ENCODE measurements at places on chromosomes 11 and 22. TPM values are rescaled to one million over a fixed set of nuclear protein-coding genes. Genes with fewer than 3 reads are reported as not detected.

Gene LMNTD2
- total RNA-seq = 0.54 TPM

Gene HORMAD2
- not detected for total RNA-seq

Gene OSM
- total RNA-seq = 0.06 TPM

Gene ADAMTS8
- total RNA-seq = not detected

Gene BCO2
- total RNA-seq = 0.11 TPM

Gene SMIM35
- total RNA-seq = not detected

Gene PATE4
- not detected for total RNA-seq

DNA sequence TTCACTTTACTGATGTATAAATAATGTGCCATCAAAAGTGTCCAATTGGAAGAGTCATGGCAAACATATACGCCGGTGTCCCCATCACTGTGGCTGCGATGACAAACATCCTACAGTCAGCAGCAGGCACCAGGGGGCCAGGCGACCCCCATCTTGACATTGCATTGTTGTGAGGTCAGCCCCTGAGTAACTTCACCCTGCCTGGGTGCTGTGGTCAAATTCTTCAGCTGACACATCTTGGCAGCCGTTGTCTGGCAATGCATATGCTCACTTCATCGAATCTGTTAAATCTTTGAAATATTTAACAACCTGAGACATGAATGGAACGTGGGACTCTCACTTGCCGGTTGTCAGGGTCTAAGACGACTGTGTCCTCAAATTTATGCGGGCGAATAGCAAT lies 430.9 kb downstream of the BRD1 start:
- DNase-seq = peak; percentile 76

GRCh38 chr11:33448461-33449130 lies 191.4 kb downstream of the HIPK3 start:
- DNase-seq = peak; percentile 35

- DNase-seq = peak; percentile 60
Observed at GRCh38 chr11:20162824-20163782, 2.8 kb upstream of the DBX1 start.

DNA sequence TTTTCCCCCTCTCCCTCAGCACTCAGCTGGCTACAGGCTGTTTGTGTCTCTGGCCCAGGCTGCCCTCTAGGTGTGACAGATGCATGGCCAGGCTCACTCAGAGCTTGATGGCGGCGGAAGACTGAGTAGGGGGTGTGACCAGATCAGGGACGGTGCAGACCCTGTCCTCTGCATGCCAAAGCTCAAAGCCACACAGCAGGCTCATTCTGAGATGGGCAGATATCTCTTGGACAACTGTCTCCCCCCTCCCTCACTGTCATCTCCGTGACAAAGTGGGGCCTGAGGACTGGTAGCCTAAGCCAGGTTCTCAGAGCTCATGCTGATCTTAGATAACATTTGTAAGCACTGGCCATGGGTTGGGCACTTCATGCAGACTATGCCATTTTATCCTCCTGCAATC lies 231.3 kb downstream of the DSCAML1 start:
- DNase-seq = no peak

DNA sequence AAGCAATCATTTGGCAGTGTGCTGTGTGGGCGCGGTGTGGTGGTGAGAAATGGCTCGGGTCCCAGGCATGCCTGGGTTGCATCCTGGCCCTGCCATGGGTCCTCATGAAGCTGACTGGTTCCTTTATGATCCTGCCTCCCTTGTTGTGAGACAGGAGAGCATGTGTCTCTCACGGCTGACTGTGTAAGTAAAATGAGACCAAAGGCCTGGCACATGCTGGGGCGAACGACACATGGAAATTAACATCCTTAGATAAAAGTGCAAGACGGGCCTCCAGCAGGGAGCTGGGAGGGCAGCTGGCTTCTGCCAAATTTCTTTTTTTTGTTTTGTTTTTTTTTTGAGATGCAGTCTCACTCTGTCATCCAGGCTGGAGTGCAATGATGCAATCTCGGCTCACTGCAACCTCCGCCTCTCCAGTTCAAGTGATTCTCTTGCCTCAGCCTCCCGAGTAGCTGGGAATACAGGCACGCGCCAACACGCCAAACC lies 9.4 kb upstream of the FBLN1 start:
- DNase-seq = no peak

- no peak for DNase-seq
Observed at GRCh38 chr11:113457784-113458183, 17.4 kb downstream of the DRD2 start.

DNA sequence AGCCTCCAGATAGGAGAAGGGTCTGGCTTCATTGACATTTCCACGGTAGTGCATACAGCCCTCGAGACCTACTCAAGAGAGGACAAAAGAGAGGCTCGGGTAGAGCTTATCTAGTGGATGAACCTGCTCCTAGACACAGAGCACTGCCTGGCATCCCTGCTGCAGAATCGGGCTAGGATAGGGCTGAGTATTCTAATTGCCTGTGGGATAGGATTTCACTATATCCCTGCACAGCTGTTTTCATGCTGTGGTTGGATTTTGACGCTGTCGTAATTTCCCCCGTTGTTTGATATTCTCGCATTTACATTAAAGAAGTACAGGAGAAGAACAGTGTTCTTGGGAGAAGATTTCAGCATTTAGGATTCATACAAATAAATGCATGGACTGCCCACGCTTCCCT lies 107.8 kb downstream of the KIRREL3 start:
- DNase-seq = no peak

DNA sequence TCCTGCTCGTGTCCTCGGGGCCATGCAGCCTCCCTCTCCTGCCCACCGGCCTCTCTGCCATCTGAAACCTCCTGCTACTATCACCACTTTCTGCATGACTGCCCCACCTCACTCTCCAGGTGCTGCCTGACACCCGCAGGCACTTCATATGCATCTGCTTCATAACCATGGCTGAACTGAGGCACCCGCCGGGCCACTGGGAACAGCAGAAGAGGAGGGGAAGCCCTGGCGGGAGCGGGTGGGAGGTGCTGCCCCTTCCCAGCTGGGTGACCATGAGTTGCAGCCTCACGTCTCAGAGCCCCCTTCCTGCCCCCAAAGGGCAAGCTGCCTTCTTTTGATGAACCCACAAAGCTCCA lies 21.7 kb upstream of the PICK1 start:
- DNase-seq = no peak

- no peak for DNase-seq
Observed at GRCh38 chr11:35664977-35665441, 2.4 kb downstream of the TRIM44 start.

- no peak for DNase-seq
Observed at GRCh38 chr11:73445980-73446379, 69.8 kb downstream of the RELT start.

DNA sequence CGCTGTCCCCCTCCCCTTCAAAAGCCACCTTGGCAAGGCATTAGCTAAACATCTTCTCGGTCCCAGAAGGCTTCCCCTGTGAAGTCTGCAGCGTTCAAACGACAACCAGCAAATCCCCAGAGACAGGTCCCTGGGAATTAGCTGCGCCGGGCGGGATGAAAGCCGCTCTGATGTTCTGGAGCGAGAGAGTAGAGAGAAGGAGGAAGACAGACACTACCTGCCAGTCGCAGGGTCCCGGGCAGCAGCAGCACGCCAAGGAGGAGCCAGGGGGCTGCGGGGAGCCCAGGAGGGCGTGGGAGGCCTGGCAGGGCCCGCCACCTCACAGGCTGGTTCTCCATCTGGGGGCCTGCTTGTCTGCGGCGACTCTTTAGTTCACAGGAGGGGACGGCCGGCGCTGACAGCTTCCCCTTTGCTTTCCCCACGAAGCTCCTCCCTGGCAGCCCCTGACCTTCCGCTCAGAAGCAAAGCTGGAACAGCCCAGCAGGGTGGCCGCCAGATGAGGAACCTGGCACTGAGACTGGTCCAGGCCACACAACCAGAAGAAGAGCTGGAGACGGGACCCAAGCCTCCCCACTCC lies at the start of gene NFAM1:
Gene NFAM1 (minus strand): TSS at position 384 of the 577 bp plus-strand sequence. CDS start 46 bp downstream, at position 338.
- DNase-seq = no peak

- no peak for DNase-seq
Observed at GRCh38 chr11:25597696-25598095, 734.2 kb upstream of the ANO3 start.

DNA sequence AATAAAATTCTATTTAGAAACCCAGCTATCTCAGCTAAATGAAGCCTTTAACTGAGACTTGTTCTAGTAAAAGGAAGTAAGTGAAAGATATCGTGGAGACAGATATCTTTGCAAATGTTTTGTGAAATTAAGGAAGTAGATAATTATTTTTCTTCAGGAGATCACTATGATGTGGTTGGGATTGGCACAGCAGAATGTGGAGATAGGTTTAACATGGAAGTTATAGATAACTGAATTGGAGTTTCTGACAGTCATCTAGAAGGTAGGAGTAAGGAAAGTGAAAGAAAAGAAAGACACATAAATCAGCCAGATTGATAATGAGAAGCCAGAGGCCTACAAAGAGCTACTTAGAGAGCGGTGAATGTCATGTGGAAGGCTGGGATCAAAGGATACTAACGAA lies 4.7 kb upstream of the CASP5 start:
- no peak for DNase-seq

DNA sequence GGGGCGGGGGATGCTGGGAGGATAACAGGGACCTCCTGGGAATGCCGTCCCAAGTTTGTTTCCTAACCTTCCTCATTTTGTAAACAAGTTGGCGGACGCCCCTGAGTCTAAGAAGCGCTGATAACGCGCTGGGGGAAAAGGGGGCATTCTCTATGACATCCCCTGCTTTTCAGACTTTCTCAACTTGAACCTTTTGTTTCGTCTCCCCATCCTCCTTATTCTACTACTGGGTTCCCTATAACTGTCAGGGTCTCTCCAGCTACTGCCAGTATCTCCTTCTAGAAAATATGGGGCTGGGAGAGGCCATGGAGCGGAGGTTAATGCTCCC lies 654 bp downstream of the TMEM86A start:
- DNase-seq = no peak

GRCh38 chr11:121538054-121538453 lies 85.3 kb upstream of the SORL1-AS1 start:
- no peak for DNase-seq

GRCh38 chr11:112751772-112752171 lies 209.4 kb upstream of the NCAM1 start:
- no peak for DNase-seq

DNA sequence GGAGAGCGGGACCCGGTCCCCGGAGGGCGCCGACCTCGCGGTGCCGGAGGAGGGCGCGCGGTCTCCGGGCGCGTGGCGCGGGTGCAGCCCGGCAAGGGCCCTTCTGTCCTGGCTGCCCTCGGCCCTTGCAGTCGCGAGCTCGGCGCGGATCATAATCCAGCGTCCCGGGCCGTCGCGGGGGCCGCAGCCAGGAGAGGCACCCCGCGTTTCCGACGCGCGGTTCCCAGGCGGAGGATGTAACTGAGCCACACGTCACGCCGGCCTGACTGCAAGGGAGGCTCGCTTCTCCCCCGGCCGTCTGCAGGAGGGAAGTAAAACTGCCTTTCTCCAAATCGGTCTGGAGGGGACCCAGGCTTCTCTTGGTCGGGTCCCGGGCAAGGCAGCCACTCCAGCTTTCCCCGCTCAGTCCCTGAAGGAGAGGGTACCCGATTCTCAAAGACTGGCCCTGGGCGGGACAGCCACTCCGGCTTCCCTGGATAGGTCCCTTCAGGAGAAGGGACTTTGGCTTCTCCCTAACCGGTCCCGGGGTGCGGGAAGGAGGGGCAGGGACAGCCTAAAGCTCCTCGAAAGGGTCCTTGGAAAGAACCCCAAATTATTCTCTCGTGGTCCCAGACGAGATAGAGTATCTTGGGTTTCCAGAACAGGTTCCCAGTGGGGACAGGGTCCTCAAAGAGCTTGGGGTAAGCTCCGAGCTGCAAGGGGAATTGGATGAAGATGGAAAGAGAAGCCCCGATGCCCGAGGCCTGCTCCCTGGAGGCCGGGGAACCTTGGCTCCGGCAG lies 836 bp downstream of the SPON1 start:
- no peak for DNase-seq

DNA sequence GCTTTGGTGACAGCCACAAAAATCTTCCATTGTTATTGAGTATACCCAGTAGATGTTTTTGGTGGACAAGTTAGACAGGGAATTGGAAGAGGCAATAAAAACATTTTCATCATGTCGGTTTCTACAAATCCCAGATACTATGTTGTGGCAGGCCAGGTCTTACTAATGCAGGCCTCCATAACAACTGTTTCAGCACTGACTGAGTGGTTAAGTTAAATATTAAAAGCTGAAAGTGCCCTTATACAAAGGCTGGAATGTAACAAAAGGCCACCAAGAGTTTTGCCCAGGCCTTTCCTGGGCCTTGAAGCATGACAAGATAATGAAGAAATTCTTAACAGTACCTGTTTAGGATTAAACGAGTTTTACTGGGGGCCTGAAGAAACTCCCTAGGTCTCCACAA lies 29.3 kb downstream of the DMC1 start:
- DNase-seq = no peak

DNA sequence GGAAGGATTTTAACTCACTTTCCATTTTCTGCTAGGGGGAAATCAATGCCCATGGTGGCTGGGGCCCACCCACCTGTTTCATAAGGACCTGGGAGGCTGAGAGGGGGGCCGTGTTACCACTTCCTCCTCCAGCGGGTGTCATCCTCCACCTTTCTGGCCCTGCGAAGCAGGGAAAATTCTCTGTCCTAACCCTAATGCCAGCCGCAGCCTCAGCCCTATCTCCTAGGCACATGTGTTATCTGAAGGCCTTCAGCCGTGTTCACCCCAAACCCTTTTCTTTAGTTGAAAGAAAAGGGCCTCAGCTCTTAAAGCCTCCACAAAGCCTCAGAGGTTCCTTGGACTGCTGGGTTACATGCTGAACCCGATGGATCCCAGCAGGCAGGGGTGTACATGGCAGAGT lies 55.4 kb upstream of the NECTIN1 start:
- no peak for DNase-seq

DNA sequence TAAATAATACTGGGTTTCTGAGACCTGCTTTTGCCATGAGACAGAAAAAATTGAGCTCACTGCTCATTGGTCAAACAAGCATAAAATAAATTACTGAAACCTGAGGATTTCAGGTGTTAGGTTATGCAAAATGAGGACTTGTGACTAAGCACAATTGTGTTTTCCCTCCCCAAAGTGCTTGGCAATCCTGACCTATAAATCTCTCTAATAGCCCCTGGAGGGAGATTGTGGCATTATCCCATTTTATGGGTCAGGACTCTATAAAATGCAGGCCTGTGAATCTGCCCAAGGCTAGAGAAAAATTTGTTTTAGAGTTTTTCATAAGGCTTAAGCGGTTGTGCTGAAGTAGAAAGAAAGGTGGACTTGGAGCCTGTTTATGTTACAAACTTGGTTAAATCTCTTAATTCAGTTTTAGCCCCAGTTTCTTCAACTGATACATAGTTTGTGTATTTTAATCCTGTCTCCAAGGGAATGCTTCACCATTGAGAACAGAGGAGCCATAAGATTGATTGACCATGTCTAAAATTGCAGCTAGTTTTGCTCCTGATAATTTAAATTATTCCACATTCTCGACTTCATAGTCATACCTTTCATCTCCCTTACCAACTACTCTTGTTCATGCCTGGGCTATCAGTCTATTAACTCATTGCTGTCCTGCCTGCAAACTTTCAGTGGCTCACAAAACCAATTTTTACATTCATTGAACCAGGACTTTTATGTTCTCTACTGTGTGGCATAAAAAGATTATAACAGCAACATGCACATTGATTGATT lies 63.6 kb upstream of the LRRC4C start:
- DNase-seq = no peak

- no peak for DNase-seq
Observed at GRCh38 chr11:71917646-71918140, 10.7 kb downstream of the XNDC1N start.

- no peak for DNase-seq
Observed at GRCh38 chr11:69380921-69381581, 87.1 kb downstream of the MYEOV start.

GRCh38 chr11:45170484-45170883 lies 24.0 kb downstream of the PRDM11 start:
- DNase-seq = no peak
